Right renal pelvis (tissue), 4 donors: ENCODE measurements at places on chromosomes 3 and 15.

DNA sequence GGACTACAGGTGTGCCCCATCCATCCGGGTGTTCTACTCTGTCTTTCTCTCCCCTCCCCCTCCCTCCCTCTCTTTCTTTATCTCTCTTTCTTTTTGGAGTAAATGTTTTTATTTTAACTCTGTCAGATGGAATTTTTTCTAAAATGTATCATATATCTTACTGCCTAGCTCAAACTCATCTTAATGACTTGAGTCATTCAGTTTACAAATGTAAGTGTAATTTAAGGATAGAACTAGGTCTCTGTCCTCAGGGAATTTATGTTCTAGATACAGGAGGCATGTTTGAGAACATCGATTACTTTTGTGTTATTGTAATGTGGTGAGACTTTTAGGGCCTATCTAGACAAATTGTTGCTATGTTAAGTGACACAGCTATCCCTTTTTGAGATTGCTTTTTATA is 3.5 kb downstream of the TBC1D23 start:
- no peak for DNase-seq

DNA sequence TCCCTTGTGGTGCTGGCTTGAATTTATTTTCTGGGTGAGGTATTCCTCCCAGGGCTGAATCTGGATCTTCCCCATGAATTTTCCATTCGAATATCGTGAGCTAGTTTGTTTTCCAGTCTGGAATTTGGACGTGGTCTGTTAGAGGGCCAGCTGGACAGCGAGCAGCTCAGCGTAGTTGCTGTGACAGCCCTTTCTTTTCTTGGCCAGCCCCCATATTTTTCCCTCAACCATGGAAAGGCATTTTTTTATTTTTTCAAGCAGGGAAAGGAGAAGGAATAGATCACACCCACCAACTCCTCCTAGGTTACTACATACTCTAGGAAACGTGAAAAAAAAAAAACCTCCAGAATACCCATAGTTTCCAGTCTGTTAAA is 152.0 kb downstream of the KLHL25 start:
- no peak for DNase-seq

- DNase-seq = no peak
Observed at GRCh38 chr3:183913580-183913920, 28.9 kb upstream of the PARL start.

DNA sequence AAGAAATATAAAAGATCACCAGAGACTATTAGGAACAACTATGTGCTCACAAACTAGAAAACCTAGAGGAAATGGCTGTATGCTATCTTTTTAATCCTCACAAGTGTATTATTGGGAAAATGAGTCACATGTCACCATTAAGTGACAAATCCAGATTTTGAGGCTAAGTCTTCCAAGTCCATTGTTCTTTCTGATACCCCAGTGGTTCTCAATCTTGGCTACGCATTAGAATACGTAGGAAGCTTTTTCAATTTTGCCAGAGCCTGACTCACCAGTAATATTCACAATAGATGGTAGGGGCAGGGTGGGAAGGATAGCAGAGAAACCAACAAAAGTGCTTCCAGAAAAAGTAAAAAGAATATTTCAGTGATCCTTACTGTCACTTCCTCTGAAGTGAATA is 117.0 kb downstream of the FILIP1L start:
- DNase-seq = no peak

DNA sequence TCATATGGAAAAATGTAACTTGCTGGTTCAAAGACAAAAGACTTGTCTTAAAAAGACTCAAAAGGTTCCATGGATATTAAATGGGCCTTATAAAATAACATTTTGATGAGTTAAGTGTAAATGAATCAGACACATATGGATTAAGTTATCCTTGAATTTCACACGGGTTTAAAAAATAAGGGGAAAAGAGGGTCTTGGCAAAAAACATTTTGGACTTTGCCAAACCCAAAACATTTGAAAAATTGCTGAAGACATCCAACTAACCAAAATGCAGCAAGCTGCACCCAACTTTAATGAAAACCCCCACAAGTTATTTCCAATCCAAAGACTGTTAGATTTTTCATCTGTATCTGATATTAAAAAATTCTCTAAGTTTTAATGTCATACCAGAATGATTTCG is 200.7 kb downstream of the MEIS2 start:
- DNase-seq = no peak

DNA sequence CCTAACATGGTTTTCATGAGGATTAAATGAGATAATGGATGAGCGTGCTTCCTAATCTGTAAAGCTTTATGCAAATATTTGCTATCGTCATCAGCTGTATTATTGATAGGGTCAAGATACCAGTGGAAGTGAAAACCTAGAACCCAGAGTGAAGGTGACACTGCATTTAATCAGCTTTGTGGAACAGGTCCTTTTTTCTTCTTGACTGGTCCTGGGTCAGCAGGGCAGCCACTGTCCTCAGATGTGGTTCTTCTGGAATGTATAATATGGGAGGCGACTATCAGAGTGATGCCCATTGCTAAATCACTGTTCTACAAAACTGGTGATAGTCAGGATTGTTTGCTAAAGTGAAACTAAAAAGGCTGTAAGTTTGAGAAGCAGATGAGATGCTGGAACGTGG is 41.4 kb downstream of the SORD start:
- DNase-seq = no peak

GRCh38 chr3:44954962-44955361 is 21.0 kb downstream of the ZDHHC3 start:
- no peak for DNase-seq

DNA sequence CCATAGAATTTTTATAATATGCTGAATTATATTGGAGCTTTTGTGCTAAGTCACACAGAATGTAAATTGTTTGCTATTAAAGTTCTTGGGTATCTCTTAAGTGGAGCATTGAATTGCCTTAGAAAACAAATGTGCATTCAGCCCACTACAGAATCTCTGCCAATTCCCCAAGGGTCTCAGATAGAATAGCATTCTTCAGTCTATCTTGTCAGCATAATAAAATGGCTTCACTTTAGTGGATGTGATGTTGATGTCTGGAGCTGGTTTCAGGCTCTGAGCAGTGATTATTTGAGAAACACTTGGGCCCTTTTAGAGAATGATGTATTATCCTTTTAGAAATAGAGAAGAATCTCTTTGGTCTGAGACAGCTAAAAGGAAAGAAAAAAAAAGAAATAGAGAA is 45.2 kb downstream of the LRCH3 start:
- no peak for DNase-seq

- no peak for DNase-seq
Observed at GRCh38 chr3:193883551-193883950, 252.4 kb upstream of the HES1 start.
